ENCODE measurements at places on chromosomes 2 and 18. TPM values are rescaled to one million over a fixed set of nuclear protein-coding genes. Genes with fewer than 3 reads are reported as not detected.

DNA sequence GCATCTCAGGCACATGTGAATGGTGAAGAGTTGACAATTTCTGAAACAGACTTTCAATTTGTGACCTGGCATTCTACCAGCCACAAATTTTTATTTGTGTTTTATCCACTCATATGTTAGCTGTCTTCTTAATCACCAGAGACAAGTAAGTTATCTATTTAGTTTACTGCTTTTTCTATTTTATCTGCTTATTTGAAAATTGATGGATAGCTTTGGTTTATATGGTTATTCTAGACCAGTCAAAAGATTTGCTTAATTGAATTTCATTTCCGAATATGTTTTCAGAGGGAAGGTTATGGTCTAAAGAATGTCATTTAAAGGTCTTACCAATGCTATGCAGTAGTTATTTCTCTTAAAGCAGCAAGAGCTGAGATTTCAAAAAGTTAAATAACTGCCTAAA lies 43.5 kb upstream of the LRRTM1 start:
- DNase-seq = no peak

IHH gene
- polyA plus RNA-seq = 1.2 TPM

GRCh38 chr2:39243469-39244123 lies at the start of gene CDKL4:
Gene CDKL4, minus strand, starts transcription at chr2:39243970.
- DNase-seq = no peak

- no peak for DNase-seq
Observed at GRCh38 chr2:228465408-228465807, 283.9 kb upstream of the SPHKAP start.

DNA sequence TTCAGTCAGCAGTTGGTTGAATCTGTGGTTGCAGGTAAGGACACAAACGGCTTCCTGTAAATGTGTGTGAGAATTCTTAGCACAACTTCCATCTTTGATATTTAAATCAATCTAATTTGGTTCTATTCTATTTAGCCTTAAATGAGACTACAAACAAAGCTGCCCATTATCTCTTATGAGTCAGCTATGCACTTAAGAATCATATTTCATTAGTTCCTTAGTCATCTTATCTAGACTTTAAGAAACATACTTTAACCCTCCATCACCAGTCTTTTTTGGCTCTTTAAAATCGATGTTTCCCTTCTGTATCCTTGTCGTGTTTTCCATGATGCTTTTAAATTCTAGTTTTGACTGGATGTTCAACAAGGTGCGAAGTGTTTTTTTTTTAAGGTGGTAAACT lies 114.4 kb upstream of the TMEM200C start:
- DNase-seq = no peak

DNA sequence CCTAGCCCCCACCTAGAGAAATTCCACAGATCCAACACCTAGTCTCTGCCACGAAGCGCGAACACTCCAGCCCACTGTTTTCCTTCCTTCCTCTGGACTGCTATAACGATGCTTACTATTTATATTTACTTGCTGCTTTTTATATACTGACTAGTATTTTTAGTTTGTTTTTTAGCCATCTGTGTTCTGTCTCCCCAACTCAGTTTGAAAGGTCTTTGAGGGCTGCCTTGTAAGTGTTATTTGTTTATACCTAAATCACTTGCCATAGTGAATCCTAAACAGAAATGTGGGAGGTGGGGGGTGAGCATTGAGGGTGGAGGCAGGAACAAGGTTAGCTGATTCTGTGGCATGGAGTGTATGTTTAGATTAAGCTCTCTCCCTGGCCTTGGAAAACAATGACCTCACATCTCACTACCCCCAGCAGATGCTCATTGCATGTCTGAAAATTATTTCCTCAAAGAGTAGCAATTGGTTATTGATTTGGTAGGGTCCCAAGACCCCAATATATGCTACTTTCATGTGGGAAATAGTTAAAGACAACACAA lies 1.1 kb upstream of the NCKAP5 start:
- DNase-seq = no peak

DNA sequence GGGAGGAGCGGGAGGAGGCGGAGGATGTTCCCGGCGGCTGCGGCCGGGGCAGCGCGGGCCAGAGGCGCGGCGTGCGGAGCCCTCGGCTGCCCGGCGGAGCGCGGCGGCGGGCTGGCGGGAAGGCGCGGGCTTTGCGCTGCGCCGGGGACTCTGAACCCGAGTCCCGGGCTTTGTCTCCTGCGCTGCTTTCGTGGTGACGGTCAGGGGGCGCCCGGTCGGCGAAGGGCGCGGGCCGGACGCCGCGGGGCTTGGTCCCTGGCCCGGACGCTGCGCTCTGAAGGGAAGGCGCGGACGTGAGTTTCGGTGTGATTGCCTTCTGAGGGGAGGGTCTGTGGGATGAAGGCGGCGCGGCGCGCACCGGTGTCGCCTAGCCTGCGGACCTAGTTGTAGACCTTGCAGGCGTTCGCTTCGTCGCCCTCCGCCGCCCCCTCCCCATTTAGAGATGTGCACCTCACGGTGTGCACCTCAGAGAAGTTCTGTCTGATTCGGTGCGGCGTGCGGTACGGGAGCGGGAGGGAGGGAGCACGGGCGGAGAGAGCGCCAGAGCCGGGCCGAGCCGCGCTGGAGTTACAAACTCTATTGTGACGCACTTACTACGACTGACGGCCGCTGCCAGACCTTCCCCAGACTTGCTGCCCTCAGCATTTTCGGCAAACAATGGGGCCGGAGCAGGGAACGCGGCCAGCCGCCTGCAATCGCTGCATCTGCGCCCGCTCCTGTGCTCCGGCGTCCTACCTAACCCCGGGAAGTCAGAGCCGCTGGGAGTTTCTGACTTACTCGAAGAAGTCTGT lies 2.1 kb downstream of the BCL2L11 start:
- peak; percentile 88 for DNase-seq

ACVR1 gene
- polyA plus RNA-seq = 29.7 TPM

LRRC30 gene
- polyA plus RNA-seq = not detected

DES gene
- polyA plus RNA-seq = 18.8 TPM

- DNase-seq = peak; percentile 16
Observed at GRCh38 chr18:12597760-12598159, 60.1 kb downstream of the SPIRE1 start.

DNA sequence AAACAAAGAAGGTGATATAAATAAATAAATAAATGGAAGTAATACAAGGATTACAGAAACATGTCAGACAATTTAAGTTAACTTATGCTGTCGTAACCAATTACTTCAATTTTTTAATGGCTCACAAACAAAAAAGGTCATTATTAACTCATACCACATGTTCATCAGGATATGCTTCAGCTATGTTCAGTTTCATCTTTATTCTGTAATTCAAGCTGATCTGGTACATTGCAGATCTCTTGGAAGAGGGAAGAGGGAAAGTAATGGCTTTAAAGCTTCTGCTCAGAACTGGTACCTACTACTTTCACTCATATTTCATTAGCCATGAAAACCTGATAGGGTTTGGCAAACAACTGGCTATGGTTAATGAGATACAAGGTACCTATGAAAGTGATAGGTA lies 67.6 kb upstream of the ERBB4 start:
- no peak for DNase-seq

- DNase-seq = no peak
Observed at GRCh38 chr2:180715044-180715443, 265.4 kb upstream of the UBE2E3 start.

CCNYL1 gene
- 26.1 TPM for polyA plus RNA-seq

- no peak for DNase-seq
Observed at GRCh38 chr2:181158427-181158826, 178.0 kb downstream of the UBE2E3 start.

DNA sequence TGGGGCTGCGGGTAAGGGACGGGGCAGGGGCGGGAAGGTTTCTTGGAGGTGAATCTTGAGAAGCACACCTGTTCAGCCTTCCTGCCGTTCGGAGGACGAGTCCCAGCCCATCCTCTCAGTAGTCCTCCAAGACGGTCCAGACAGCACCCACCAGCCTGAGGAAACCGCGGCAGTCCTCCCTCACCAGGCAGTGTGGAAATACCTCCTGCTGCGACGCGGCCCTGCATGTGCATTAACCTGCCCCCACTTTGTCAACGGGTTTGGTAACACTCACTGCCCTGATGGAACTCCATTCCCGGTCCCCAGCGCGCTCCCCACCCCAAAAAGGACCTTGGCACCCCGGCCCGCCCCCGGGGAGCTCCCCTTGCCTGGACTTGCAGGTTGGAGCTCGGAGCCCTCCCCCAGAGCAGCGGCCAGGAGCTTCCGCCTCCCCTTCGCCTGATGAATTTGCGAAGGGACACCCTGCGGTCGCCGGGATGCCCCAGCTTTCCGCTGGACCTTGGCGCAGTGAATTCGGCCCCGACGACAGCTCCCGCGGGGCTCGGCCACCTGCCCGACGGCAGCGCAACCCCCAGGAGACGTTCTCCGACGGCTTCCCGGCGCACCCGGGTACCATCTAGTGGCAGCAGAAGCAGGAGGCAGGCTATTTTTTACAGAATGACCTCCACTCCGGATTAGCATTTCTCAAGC lies 31.5 kb downstream of the ACVR1C start:
- peak; percentile 10 for DNase-seq

DNA sequence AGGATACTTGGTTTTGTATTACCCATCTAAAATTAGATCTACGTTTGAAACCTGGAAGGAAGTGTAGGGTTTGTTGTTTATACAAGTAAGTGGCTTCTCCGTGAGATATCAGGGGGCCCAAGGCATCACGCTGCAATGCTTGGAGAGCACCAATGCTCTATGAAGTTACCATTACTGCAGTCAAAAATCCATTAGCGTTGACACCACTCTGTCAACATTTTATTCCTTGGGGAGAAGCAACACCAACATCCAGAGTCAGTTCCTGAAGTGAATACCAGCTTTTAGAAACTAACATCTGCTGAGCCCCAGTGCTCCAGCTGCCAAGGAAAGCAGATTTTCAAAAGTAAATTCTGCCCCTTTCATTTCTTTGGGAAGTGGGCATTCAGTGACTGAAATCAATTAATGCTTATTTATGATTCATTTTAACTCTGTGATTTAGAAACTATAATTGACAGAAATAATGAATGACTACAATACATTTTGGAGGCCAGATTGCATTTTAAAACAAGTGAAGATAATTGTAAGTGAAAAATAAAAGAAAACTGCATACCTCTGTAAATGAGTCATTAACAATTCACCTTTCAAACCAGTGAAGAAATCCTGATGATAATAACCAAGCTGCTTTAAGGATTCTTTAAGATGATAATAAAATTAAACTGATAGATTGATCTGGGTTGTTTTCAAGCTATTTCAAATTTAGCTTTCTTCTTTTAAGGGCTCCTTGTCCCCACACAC lies 30.5 kb downstream of the LRP1B start:
- no peak for DNase-seq

TLX2 gene
- polyA plus RNA-seq = 0.14 TPM

- no peak for DNase-seq
Observed at GRCh38 chr2:204892506-204893255, 347.4 kb downstream of the PARD3B start.

DNA sequence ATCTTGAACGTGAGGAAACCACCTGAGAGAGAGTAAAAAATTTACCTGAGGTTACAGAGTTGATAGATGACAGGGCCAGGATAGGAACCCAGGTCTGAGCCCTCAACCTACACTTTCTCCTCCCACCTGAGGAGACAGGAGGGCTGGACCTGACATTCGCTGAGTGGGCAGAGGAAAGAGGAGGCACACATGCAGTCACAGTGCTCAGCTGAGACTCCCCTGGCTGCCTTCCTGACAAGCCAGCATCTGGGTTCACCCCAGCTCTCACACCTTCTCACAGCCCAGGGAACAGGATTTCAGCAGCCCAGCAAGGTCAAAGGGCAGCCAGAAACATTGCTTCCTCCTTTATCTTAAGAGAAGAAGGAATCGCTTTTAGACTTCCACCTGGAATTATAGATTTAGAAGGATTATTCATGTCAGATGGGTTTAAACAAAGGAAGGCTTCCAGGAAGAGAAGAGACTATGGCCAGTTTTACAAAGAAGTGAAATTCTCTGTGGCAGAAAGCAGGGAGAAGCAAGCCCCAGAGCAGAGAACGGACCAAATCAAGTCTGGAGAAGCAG lies 18.1 kb upstream of the PKDCC start:
- DNase-seq = no peak

CDH7 gene
- 1.8 TPM for polyA plus RNA-seq

- no peak for DNase-seq
Observed at GRCh38 chr2:210197720-210198119, 26.5 kb upstream of the KANSL1L start.

- no peak for DNase-seq
Observed at GRCh38 chr2:208880171-208880570, 473.6 kb downstream of the PTH2R start.

GRCh38 chr18:63457977-63458376 lies 18.8 kb upstream of the SERPINB5 start:
- no peak for DNase-seq

DNA sequence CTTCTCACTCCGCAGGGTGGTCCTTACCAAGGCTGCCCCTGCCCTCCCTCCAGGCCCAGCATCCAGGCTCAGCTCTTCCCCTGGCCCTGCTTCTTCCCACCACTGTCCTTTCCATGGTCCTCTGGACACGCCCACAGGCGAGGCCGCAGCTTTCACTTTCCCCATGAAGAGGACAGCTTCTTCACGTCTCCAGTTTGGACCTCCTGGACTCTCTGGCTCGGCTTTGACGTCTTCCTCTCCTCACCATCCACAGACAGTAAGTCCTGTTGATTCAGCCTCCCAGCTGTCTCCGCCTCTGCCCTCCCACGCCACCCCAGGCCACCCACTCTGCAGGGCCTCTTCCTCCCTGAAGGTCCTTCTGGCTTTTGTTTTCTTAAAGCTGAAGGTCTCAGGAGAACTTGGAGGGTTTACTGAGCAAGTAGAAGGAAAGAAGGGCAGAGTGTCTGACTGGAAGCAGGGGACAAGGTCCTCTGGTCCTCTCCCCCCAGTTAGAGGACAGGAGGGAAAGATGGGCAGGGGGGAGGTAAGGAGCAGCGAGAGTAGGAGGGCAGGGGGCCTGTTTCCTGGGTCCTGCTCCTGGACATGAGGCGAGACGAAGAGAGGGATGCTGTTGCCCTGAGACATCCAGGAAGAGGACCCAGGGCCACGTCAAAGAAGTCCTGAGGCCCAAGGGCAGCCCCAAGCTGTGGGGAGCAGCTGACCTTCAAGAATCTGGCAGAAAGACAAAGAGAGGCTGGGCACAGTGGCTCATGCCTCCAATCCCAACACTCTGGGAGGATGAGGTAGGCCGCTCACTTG lies 24.7 kb upstream of the NMUR1 start:
- DNase-seq = peak; percentile 44

DNA sequence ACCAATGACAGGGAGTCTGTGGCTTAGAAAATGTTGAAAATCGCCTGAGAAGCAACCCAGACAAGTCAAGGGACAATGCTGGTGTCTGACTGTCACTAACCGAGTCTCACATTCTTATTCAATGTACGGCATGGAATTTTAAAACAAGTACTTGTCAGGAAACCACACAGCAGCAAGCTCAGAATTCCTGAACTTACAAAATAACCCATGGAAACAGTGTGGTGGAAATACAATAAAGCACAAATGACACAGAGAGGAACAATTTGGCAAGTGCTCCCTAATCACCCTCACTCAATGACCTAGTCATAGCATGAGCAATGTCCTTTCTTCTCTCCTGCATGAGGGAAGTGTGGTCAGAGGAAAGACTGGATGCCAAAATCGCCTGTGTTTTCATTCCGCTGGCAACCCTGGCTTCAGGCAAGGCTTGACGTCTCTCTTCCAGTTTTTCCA lies 154.0 kb downstream of the SATB2 start:
- DNase-seq = no peak

TAF4B gene
- 3.7 TPM for polyA plus RNA-seq

LDLRAD4 gene
- polyA plus RNA-seq = 18.6 TPM
